Osteoblast (primary cell): ENCODE measurements at places on chromosomes 7 and 10.
A peak's percentile ranks its signal among the peaks of the same experiment; 100 is the strongest.

DNA sequence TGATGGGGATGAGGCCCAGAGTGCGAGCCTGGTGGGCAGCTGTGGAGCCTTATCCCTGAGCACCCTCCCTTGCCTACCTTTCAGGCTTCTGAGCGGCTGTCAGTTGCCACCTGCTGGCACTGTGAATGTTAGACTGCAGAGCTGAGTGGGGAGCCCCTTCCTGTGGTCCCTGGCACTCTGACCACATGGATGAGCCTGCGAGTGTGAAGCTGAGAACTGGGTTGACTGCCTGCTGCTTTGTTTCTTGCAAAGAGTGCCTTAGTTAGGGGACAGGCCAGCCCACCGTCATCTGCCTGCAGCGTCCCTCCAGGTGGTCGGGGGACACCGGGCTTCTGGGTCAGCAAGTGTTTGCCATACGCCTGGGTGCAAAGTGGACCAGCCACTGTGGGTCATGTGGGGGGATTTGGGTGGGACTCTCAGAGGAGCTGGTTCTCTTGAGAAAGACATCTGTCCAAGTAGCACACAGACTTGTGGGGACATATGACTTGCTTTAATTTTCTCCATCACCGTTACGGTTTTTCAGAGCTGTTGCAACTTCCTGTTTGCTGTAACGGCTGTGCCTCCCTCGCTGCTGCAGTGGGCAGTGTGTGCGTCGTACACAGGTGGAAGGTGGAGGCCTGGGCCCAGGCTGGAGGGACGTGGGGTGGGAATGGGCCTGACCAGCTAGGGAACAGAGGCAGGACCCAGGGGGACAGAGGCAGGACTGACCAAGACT is 13.7 kb downstream of the INPP5A start:
- peak; percentile 19 for DNase-seq

GRCh38 chr7:139526578-139527544 is 3.4 kb downstream of the CLEC2L start:
- peak; percentile 100 for DNase-seq

DNA sequence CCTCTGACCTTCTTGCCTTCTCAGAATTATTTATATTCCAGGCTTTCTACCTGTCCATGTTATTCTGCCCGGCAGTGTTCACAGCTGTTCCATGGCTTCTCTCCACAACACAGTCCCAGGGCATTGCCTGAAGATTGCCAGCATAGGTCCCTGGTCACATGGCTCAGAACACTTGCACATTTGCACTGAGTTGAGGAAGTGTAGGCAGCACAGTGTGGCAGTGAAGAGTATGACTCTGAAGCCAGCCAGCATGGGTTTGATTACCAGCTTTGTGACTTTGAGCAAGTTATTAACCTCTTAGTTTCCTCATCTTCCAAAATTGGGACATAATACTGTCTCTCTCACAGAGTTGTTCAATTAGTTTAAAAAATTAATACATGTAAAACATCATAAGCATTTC is 73.2 kb upstream of the NEUROD6 start:
- no peak for DNase-seq

- no peak for DNase-seq
Measured at GRCh38 chr7:94154858-94155257, 150.7 kb upstream of the BET1 start.

- no peak for DNase-seq
Measured at GRCh38 chr7:46208635-46209525, 287.8 kb upstream of the IGFBP3 start.

GRCh38 chr7:83782628-83783027 is 133.7 kb upstream of the SEMA3E start:
- DNase-seq = no peak

DNA sequence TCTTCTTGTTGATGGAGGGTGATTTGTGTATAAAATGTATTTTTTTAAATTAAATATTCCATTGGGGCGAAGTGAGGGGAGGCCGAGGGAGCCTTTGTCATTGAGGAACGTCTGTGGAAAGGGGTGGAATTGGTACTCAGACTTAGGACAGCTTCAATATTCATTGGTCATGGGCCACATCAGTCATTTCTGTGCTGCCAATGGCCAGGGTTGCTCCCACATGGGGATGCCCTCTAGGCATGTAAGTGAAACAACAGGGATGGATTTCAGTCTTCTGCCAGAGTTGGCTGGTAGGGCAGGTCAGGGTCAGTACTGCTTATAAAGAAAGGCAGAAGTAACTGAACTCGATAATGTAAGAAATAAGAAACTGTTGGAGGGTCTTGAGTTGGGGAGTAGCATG is 47.2 kb downstream of the NEURL1 start:
- peak; percentile 69 for DNase-seq

GRCh38 chr10:123141791-123142700 is 5.9 kb upstream of the HMX2 start:
- no peak for DNase-seq
